ENCODE measurements at places on chromosomes 6 and 20.

GRCh38 chr6:159853754-159854153 lies 37.0 kb upstream of the MAS1 start:
- DNase-seq = no peak

GRCh38 chr6:33271117-33271467 lies 584 bp downstream of the VPS52 start:
- DNase-seq = no peak

DNA sequence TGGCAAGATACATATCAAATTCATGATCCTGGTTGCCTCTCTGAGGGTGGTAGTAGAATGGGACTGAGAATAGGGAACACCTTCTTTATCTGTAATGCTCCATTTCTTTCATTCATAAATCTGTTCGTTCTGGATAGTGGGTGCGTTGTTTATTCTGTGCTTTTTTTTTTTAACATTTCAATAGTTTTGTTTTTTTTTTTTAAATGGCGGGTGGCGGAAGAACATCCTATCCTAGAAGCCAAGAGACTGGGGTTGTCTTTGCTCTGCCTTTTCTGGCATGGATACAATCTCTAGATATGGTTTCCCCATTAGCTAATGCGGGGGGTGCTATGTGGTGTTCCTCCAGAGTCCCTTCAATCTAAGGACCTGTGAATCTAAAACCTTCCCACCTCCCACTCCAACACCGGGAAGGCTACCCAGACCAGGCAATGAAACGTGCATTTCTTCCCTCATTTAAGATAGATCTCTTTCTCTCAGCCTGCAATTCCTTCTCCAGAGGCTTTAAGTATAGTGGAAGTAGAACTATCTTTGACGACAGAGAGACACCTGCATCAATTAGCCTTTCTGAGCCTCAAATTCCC lies 883 bp upstream of the CCDC28A start:
- DNase-seq = no peak

DNA sequence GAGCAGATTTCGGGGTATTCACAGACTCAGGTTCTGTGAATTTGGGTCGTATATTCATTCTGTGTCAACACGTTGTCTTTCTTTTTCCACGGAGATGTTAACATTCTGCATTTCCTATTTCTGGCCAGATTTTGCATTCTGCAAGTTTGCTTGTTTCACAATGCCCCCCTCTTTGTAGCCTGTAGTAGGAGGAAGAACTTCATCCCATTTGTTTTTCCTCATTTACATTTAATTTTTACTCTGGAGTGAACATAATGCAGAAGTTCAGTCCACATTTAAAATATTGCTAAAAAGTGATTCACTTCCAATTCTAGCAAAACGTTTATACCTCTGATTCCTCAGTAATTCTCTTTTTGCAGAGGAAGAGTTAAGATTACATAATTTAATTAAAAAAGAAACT lies 12.9 kb downstream of the TAGAP start:
- no peak for DNase-seq

GRCh38 chr6:153207617-153208016 lies 76.5 kb upstream of the RGS17 start:
- no peak for DNase-seq

GRCh38 chr20:1964061-1964460 lies 29.8 kb downstream of the PDYN start:
- peak; percentile 1 for DNase-seq

DNA sequence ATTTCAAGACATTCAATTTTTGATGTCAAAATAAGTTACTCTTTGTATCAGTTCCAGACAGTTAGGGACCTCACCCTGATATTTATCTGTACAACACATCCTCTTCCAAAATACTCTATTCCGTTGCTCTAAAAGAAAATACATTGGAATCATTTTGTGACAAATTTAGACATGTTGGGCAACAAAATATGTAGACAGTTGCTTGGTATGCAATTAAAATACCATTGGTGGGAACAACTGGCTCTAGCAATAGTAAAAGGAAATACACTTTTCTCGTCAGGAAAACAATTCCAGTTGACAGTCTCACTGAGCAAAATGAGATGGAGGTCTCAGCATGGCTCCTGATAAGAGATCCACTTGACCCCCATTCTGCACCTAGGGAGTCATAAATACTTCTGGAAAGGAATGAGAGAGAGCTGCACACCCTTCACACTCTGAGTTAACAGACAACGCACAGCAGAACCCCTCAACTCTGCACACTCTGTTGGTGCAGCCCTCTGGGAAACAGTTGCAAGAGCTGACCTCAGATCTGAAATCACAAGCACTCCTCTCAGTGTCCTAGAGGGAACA lies 171.3 kb upstream of the NT5E start:
- DNase-seq = no peak

DNA sequence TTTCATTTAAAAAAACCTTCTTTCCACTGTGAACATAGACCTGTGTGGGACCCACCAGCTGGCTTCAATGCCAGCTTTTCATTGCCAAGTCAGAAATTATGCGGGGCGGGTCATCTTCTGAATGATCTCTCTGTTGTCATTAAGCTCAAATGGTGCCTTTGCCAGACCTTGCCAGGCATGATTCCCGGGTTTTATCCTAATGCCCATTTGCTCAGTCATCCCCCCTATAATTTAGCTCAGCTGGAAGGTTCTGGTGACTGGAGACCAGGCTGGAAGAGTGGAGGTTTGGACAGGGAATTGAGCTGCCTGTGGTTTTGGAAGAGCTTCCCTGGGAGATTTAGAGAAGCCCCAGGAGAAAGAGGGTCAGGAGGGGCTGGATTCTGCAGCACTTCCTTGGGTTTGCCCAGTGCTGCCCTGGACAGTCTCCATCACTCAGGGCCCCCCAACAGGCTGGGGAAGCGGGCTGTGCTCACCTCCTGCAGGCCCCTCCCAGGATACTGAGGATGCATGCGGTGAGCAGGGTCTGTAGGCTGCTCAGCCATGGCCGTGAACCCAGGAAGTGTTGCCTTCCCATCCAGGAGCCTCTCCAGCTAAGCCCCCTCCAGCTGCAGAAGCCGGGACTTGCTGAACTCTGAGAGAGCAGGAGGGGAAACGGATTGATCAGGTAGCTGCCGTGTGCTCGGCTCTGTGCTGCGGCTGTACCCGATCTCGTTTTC lies 273.0 kb downstream of the CDH4 start:
- DNase-seq = no peak

DNA sequence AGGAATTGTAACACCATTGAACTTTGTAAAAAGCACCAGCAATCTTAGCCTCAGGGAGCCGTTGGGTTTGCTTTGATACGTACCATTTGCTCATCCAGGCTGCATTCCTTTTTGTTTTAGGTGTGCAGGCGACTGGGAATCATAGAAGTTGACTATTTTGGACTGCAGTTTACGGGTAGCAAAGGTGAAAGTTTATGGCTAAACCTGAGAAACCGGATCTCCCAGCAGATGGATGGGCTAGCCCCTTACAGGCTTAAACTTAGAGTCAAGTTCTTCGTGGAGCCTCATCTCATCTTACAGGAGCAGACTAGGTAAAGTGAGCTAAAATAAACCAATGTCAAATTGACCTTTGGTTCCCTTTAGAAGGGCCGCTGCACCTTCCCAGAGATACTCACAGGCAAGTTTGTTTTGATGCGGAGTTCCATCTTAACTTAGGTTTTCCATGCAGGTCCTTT lies 1.6 kb downstream of the MYLIP start:
- DNase-seq = no peak

GRCh38 chr6:85660181-85660611 lies 17.5 kb upstream of the SYNCRIP start:
- DNase-seq = no peak

GRCh38 chr6:158799051-158799792 lies 19.9 kb downstream of the EZR start:
- DNase-seq = no peak

- no peak for DNase-seq
Observed at GRCh38 chr20:7015257-7015656, 247.8 kb downstream of the BMP2 start.

- DNase-seq = no peak
Observed at GRCh38 chr6:149260214-149260874, 57.2 kb upstream of the TAB2 start.

- DNase-seq = no peak
Observed at GRCh38 chr6:129695373-129696027, 14.5 kb downstream of the ARHGAP18 start.

GRCh38 chr20:3932277-3932676 lies 43.1 kb downstream of the PANK2 start:
- DNase-seq = no peak

DNA sequence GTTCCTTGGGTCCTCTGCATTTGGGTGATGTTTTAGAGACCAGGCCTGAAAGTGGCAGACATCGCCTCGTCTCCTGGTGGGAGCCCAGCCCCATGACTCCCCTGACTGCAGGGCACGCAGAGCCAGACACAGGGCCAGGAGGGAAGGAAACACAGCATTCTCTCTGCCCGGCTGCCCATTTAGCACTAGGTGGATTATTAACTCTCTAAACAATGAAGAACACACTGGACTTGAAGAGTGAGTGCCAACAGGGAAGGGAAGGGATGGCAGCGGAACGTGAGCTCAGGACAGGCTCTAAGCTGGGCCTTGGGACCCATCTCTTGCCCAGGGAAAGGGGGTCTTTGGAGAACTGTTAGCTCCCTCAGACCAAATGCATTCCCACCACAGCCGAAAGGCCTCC lies 80.4 kb downstream of the TBXT start:
- no peak for DNase-seq

- DNase-seq = peak; percentile 75
Observed at GRCh38 chr20:51542571-51543421, at the start of gene NFATC2. Gene NFATC2 (minus strand): TSS chr20:51542719. CDS start chr20:51542499, 220 bp downstream.

GRCh38 chr20:40860487-40860902 lies 168.1 kb upstream of the TOP1 start:
- DNase-seq = no peak

GRCh38 chr20:12306107-12306506 lies 388.4 kb downstream of the BTBD3 start:
- no peak for DNase-seq

- DNase-seq = no peak
Observed at GRCh38 chr20:9808166-9808565, 30.7 kb downstream of the PAK5 start.

DNA sequence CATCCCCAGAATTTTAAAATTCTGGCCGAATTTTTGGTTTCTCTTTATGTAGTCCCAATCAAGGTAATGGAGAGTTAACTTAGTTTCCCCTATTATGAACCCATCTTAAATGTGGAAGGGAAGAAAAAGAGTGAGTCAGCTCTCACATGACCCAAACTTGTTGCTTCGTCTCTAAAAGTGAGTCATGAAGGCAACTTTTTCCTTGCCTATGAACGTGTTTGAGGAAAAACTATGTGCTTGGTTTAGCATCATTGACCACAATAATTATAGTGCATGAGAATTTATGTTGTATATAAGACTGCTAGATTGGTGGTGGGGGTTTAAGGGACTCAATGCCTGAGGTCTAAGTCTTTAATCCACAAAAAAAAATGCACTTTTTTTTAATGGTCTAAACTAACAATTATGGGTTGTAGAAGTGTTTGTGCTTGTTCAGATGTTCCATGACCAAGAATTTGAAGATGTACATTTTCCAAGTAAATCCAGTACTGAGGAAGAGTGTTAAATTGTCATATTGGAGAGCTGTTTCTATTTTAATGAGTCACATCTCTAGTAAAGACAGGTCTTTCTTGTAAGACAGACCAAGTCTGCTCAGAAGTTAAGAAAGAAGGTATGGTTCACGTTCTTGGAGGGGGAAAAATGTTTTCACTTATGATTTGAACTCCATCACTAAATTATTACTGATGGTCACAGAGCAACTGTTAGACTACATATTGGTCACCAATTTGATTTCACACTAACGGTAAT lies 409.9 kb upstream of the MARCKS start:
- DNase-seq = no peak

- no peak for DNase-seq
Observed at GRCh38 chr6:52522655-52523054, 54.2 kb downstream of the TRAM2 start.

DNA sequence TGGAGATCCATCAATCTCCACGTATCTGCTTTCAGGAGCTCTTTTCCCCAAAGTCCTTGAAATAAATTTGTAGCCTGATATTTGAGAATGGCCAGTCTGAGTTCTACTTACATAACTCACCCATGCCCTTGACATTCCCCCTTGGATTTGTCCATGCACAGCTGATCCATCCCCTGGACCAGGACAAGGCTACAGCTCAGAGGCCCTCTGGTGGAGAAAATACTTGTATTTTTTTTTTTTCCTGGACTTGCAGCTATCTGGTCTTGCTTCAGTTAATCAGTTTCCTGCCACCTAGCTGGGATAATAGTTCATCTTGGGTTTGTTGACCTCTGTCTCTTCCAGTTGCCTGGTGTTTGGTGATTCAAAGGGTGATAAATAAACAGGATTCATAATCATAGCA lies 467.6 kb downstream of the DHX35 start:
- no peak for DNase-seq

DNA sequence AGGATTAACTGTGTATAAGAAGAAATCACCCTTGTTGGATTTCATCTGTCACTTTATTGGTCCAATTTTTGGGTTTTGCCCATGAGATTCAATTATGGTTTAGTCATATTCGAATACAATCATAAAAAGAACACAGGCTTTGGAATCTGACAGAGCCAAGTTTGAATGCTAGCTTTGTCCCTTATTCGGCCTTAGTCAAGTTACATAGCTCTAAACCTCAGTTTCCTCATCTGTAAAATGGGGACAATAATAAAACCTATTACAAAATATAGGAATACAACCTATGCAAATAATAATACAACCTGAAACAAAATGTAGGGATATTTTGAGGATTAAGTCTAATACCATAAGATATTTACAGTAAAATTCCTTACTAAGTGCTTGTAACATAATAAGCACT lies 57.7 kb downstream of the PRPH2 start:
- DNase-seq = no peak

- DNase-seq = no peak
Observed at GRCh38 chr6:83183082-83183828, 9.8 kb downstream of the PGM3 start.

DNA sequence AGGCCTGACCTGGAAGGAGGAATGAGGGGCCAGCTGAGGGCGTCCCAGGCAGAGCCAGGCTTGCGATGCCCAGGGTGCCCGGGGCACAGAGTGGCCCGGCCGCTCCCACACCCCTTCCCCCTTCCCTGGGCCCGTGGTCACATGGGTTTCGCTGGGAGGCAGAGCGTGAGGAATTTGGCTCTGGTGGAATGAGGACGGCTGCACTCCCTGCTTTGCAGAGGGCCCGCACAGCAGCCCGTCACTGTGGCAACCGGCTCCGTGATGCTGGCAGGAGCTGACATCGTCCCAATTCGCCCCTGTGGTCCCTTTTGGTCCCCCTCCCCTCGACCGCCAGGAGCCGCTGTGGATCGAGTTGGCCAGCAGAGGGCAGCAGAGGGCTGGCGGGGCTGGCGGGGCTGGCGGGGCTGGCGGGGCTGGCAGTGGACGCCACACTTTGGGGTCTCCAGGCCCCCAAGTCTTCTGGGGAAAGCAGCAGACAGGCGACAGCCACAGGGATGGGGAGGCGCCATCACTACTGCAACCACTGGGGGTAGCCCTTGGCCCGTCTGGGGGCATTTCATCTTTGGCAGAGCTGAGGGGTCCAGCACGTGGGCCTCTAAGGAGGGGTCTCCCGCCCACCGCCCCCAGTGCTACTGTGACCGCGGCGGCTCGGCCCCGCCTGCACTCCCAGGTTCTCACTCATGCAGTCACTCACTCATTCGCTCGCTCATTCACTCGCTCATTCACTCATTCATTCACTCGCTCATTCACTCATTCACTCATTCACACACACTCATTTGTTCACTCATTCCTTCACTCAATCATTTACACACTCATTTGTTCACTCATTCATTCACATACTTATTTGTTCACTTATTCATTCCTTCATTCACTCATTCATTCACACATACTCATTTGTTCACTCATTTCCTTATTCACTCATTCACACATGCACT lies 49.7 kb upstream of the BHLHE23 start:
- DNase-seq = peak; percentile 69

- no peak for DNase-seq
Observed at GRCh38 chr20:44248410-44248759, 1.3 kb downstream of the GDAP1L1 start.

- no peak for DNase-seq
Observed at GRCh38 chr6:101126501-101126900, 245.4 kb upstream of the ASCC3 start.
